ENCODE measurements at places on chromosomes 7 and 10.

GRCh38 chr10:43029043-43029442 lies 47.8 kb upstream of the RET start:
- peaks cover 8% of the 10 kb centered on the region for H3K4me1 ChIP-seq
- no peaks in the 10 kb centered on the region for H3K36me3 ChIP-seq
- DNase-seq, result no peak
- H3K4me3 ChIP-seq, result no peak overlapping the region
- peaks cover 2% of the 10 kb centered on the region for H3K27me3 ChIP-seq

DNA sequence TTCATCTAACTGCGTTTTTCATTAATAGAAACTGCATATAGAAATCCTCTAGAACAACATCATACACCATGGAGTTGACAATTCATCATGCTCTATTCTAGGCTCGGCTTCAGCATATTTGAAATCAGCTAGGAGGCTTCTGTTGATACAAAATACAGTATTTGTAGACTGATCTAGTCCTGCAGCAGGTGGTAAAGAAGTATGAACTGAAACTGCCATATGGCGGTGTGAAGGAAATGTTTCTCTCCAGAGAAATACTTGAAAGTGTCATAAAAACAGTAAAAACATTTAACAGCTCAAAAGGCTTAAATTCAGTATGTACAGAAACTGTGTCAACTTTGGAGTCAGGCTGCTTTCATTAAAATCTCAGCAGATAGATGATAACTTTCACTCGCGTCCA lies 32.0 kb upstream of the MYO3A start:
- no peak overlapping the region for H3K27ac ChIP-seq
- no peak overlapping the region for H3K4me3 ChIP-seq
- no peaks in the 10 kb centered on the region for H3K4me1 ChIP-seq
- no peaks in the 10 kb centered on the region for H3K27me3 ChIP-seq
- H3K36me3 ChIP-seq, result no peaks in the 10 kb centered on the region
- DNase-seq, result no peak

DNA sequence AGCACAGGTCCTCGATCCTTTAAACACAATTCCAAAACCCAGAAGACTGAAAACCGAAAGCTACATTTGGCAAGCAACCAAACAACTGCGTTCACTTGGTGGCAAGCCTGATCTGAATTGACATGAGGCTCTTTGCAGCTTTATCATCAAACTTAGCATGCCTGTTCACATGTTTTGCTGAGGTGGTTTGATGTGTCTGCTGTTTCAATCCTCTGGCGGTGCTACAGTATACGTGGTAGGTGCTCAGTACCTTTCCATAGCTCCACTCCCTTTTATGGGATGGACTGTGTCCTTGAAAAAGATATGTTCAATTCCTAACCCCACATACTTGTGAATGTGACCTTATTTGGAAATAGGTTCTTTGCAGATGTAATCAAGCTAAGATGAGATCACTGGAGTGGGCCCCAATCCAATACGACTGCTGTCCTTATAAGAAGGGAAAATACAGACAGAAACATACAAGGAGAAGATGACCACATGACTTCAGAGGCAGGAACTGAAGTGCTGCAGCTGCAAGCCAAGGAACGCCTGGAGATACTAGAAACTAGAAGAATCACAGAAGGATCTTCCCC lies 33.4 kb downstream of the CCDC6 start:
- H3K4me3 ChIP-seq, result no peak overlapping the region
- H3K27ac ChIP-seq, result peak overlapping the region; percentile 59
- H3K27me3 ChIP-seq, result no peaks in the 10 kb centered on the region
- no peak for DNase-seq
- H3K36me3 ChIP-seq, result no peaks in the 10 kb centered on the region
- peaks cover 52% of the 10 kb centered on the region for H3K4me1 ChIP-seq

GRCh38 chr10:50885097-50885859 lies at the start of gene A1CF:
Gene A1CF, minus strand, starts transcription at chr10:50885627. Its CDS starts 25,687 bp downstream, at chr10:50859940.
- no peak within 1 kb of the TSS for H3K4me3 ChIP-seq
- DNase-seq, result no peak
- no peaks in the 10 kb centered on the region for H3K36me3 ChIP-seq
- H3K27me3 ChIP-seq, result no peaks in the 10 kb centered on the region
- H3K27ac ChIP-seq, result no peak within 1 kb of the TSS
- H3K4me1 ChIP-seq, result no peaks in the 10 kb centered on the region

GRCh38 chr7:132116369-132116768 lies 459.9 kb downstream of the PLXNA4 start:
- DNase-seq, result no peak
- H3K27ac ChIP-seq, result no peak overlapping the region
- no peaks in the 10 kb centered on the region for H3K36me3 ChIP-seq
- H3K4me3 ChIP-seq, result no peak overlapping the region

DNA sequence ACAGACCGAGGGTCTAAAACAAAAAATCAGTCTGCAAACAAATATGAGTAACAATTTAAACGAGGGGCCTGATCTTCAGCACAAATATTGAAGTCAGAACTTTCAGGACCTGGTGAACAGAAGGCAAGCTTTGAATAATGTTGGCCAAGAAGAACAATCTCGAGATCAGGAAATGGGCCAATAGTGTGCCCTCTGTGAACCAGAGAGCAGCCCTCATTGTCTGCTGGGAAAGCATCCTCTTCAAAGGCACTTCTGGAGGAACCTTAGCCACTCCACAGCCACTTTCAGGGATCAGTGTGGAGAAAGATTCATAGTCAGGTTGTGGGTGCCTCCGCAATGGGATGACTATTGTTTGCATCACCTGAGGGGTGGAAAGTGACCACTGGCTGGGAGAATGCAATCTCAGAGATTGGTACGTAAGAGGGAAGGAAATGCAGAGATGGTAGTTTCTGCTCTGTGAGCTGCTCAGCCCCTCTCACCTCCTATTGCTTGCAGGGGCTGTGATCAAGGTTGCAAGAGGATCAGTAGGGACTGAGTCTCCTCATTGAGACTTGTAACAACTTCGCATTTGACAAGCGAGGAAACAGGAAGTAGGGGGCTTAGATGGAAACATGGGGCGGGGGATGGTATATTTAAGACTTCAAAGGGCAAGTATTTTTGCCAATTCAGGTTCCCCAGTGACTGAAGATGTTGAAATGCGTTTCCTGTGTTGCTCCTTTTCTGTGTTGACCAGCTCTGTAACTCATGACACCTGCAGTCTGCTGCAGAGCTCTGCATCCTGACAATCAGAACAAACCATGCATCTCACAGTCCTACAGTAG lies 28.4 kb upstream of the IFRD1 start:
- H3K27me3 ChIP-seq, result no peaks in the 10 kb centered on the region
- H3K36me3 ChIP-seq, result no peaks in the 10 kb centered on the region
- no peak overlapping the region for H3K4me3 ChIP-seq

- H3K27me3 ChIP-seq, result no peaks in the 10 kb centered on the region
- no peak overlapping the region for H3K27ac ChIP-seq
- no peaks in the 10 kb centered on the region for H3K4me1 ChIP-seq
- no peak overlapping the region for H3K4me3 ChIP-seq
- no peak for DNase-seq
- H3K36me3 ChIP-seq, result no peaks in the 10 kb centered on the region
Measured at GRCh38 chr10:76911184-76911583, 726.4 kb downstream of the KCNMA1 start.

GRCh38 chr10:71023704-71024283 lies 135.4 kb upstream of the PCBD1 start:
- no peaks in the 10 kb centered on the region for H3K36me3 ChIP-seq
- no peaks in the 10 kb centered on the region for H3K27me3 ChIP-seq
- no peak overlapping the region for H3K4me3 ChIP-seq
- no peak for DNase-seq
- no peaks in the 10 kb centered on the region for H3K4me1 ChIP-seq

GRCh38 chr7:73451780-73452398 lies 18.3 kb downstream of the FZD9 start:
- no peak for DNase-seq
- H3K36me3 ChIP-seq, result peaks cover 76% of the 10 kb centered on the region

GRCh38 chr10:17256627-17257026 lies 28.6 kb downstream of the VIM start:
- H3K36me3 ChIP-seq, result no peaks in the 10 kb centered on the region
- H3K4me3 ChIP-seq, result no peak overlapping the region
- no peak overlapping the region for H3K27ac ChIP-seq
- no peaks in the 10 kb centered on the region for H3K27me3 ChIP-seq

- H3K36me3 ChIP-seq, result no peaks in the 10 kb centered on the region
- H3K27me3 ChIP-seq, result no peaks in the 10 kb centered on the region
- H3K4me3 ChIP-seq, result no peak overlapping the region
- H3K4me1 ChIP-seq, result no peaks in the 10 kb centered on the region
- H3K27ac ChIP-seq, result no peak overlapping the region
- DNase-seq, result no peak
Measured at GRCh38 chr10:97830064-97830463, 19.6 kb upstream of the GOLGA7B start.

DNA sequence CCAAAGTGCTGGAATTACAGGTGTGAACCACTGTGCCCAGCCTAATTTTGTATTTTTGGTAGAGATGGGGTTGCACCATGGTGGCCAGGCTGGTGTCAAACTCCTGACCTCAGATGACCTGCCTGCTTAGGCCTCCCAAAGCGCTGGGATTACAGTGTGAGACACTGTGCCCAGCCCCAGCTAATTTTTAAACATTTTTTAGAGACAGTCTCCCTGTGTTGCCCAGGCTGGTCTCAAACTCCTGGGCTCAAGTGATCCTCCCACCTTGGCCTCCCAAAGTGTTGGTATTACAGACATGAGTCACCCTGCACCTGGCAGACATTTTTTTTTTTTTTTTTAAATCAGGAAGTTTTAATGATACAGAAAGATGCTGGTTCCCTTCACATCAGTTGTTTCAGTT lies 15.5 kb downstream of the DENND10 start:
- H3K4me3 ChIP-seq, result no peak overlapping the region
- H3K4me1 ChIP-seq, result no peaks in the 10 kb centered on the region
- no peak for DNase-seq
- no peaks in the 10 kb centered on the region for H3K27me3 ChIP-seq
- H3K36me3 ChIP-seq, result peaks cover 76% of the 10 kb centered on the region

- no peak overlapping the region for H3K4me3 ChIP-seq
- no peaks in the 10 kb centered on the region for H3K4me1 ChIP-seq
- no peaks in the 10 kb centered on the region for H3K27me3 ChIP-seq
- no peaks in the 10 kb centered on the region for H3K36me3 ChIP-seq
Measured at GRCh38 chr7:71477441-71477840, 345.5 kb downstream of the GALNT17 start.

- DNase-seq, result no peak
- H3K27me3 ChIP-seq, result no peaks in the 10 kb centered on the region
Measured at GRCh38 chr10:66799474-66799873, 126.4 kb upstream of the LRRTM3 start.

GRCh38 chr7:102898532-102898859 lies 14.3 kb upstream of the LRRC17 start:
- DNase-seq, result no peak
- no peaks in the 10 kb centered on the region for H3K27me3 ChIP-seq
- no peak overlapping the region for H3K4me3 ChIP-seq
- H3K36me3 ChIP-seq, result no peaks in the 10 kb centered on the region
- H3K4me1 ChIP-seq, result peaks cover 16% of the 10 kb centered on the region

- no peak for DNase-seq
- no peak overlapping the region for H3K4me3 ChIP-seq
- no peaks in the 10 kb centered on the region for H3K4me1 ChIP-seq
- H3K36me3 ChIP-seq, result no peaks in the 10 kb centered on the region
- no peak overlapping the region for H3K27ac ChIP-seq
- no peaks in the 10 kb centered on the region for H3K27me3 ChIP-seq
Measured at GRCh38 chr10:78641693-78642092, 427.1 kb upstream of the ZMIZ1 start.

- DNase-seq, result no peak
- no peak overlapping the region for H3K27ac ChIP-seq
- H3K36me3 ChIP-seq, result no peaks in the 10 kb centered on the region
- no peaks in the 10 kb centered on the region for H3K27me3 ChIP-seq
Measured at GRCh38 chr7:48350515-48350914, 179.3 kb downstream of the ABCA13 start.

GRCh38 chr10:125415964-125416363 lies 255.6 kb upstream of the CTBP2 start:
- DNase-seq, result no peak
- H3K4me1 ChIP-seq, result no peaks in the 10 kb centered on the region
- H3K4me3 ChIP-seq, result no peak overlapping the region
- H3K36me3 ChIP-seq, result no peaks in the 10 kb centered on the region
- no peak overlapping the region for H3K27ac ChIP-seq

- no peaks in the 10 kb centered on the region for H3K36me3 ChIP-seq
- no peak overlapping the region for H3K4me3 ChIP-seq
- H3K27ac ChIP-seq, result no peak overlapping the region
Measured at GRCh38 chr7:127655720-127656119, 3.7 kb downstream of the SND1 start.

- peak overlapping the region; percentile 73 for H3K27ac ChIP-seq
- H3K4me1 ChIP-seq, result peaks cover 26% of the 10 kb centered on the region
- H3K36me3 ChIP-seq, result no peaks in the 10 kb centered on the region
- H3K4me3 ChIP-seq, result peak overlapping the region; percentile 75
Measured at GRCh38 chr10:3067859-3068179, 471 bp downstream of the PFKP start.

DNA sequence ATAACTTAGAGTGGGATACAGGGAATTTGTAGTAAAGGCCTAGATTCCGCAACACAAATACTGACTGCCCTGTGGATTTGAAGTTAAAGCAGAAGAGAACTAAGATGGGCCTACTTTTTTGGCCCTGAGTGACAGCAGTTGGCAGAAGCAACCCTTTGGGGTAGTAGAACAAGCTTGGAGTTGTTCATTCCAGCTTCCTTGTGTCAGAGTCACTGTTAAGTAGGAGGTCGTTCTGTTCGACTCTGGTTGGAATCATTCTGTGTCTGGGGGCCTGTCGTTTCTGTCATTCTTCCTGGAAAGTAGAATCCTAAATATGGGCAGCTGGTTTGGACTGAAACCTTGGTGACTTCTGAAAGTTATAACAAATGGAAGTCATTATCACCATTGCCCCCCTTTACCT lies 865.9 kb downstream of the LRMDA start:
- no peaks in the 10 kb centered on the region for H3K4me1 ChIP-seq
- no peak overlapping the region for H3K4me3 ChIP-seq
- H3K36me3 ChIP-seq, result no peaks in the 10 kb centered on the region

DNA sequence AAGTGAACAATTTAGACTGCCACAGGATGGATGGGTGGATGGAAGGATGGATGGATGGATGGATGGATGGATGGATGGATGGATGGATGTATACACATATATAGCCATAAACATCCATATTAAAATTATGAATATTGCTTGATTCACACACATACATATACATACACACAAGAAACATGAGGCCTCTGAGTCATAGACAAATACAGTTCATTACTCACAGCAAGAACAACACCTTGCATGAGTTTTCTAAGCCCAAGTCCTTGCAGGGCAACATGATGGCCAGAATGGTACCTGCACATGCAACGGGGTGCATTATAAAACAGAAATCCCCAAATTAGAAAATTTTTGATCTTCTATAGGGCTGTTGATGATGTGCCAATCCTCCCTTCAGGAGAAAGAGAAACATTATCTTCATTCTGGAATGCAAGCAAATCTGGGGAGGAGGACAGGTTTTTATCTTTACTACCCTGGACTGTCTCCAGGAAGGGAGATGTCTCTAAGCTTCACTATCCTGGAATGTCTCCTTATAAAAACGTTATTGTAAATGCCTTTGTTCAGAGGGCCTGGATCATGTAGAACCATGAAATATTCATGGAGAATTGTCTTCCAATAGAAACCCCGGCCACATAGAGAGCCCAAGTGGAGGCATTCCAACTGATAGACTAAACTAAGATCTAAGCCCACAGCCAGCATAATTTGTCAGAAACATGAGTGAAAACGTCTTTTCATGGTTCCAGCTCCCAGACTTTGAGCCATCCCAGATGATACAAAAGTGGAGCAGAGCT lies 238.6 kb upstream of the LRRN3 start:
- H3K4me1 ChIP-seq, result no peaks in the 10 kb centered on the region
- H3K27me3 ChIP-seq, result no peaks in the 10 kb centered on the region
- no peak for DNase-seq

Data from suprapubic skin (tissue), 4 donors.